ENCODE measurements at places on chromosomes 5 and 9.

DNA sequence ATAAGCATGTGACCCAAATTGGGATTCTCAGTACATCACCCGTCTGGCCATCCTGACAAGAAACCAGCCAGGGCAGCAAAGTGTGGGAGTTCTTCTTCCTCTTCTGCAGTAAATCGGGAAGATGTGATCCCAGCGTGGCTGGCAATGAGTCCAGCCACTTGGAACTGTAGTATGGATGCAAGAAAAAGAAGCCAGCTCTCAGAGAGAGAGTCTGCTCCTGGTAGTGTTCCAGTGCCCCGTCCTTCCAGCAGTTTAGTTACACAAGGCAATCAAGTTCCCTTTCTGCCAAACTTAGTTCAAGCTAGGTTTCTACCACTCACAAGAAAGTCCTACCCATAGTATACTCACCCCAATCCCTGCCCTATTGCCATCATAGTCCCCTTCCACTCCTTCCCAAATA is 65.6 kb downstream of the CDK5RAP2 start:
- DNase-seq: no peak

- no peak for DNase-seq
Observed at GRCh38 chr9:100933656-100934055, 94.9 kb upstream of the PLPPR1 start.

DNA sequence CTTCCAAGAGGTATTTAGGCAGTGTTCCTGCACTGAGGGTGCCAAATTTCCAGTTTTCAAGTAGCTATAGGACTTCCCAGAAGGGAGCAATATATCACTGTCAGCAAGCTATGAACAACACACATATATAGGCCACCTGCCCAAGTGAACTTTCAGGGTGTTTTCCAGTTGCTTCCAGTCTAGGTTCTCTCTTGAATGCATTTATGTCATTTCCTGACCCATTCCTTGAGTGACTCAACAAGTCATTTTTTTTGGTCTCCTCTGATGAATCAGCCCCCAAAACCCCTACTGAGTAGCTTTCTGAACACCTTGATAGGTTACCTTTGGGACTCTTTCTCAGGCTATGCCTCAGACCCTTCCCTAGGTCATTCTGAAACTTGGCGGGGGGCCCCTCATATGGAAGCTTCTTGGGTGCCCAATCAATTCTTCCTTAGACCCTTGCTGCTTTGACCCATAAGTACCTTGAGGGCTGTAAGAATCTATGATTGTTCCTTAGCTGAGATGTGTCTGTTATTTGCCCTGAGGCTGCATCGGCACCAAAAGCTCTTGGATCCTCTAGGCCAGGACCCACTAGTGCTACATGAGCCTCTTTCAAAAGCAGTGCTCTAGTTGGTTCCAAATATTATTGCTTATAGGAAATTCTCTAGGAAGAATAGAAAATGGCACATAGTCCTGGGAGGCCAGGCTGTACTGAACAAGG is 12.4 kb downstream of the DNAJB5 start:
- no peak for DNase-seq

DNA sequence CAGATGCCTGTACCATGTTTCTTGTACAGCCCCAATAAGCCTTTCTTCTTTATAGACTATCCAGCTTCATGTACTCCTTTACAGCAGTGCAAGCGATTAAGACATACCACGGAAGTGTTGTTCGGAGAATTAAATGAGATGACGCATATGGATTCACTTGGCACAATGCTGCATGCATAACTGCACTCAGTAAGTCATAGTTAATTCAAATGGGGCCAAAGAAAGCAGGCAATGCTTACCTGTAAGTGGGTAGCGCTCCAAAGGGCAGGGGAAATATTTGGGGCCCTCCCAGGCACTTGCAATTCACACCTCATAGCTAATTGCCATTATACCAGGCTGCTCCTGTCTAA is 7.7 kb upstream of the ADRA1B start:
- no peak for DNase-seq

DNA sequence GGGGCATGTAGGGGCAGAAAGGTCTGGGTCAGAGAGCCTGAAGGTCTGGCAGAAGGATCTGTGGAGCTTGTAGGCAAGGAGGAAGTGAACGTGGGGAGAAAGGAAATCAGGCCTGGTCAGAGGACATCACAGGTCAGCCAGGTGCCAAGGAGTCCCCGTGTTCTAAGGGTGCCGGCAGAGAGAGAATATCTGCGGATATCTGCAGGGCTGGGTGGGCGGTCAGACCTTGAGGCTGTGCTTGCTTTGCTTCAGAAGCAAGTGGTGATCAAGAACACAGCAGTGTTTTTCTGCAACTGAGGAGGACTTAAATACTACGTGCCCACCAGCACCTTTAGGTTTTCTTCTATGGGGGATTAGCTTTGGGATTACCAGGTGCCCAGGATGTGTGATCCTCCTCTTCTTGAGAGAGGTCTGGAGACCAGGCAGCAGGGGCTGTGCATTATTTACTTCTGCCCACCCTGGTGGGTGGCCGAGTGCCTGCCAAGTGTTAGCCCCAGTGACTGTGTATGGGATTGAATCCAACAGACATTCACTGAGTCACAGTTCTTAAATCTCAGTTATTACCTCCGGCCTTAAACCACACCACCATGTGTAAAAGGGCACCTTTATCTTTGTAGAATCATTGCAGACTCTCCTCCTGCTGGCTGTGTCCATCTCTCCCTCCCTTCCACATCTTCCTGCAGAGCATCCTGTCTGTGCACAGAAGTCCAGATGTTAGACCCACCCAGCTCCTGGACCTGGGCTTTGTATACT is 12.5 kb upstream of the SHB start:
- no peak for DNase-seq

DNA sequence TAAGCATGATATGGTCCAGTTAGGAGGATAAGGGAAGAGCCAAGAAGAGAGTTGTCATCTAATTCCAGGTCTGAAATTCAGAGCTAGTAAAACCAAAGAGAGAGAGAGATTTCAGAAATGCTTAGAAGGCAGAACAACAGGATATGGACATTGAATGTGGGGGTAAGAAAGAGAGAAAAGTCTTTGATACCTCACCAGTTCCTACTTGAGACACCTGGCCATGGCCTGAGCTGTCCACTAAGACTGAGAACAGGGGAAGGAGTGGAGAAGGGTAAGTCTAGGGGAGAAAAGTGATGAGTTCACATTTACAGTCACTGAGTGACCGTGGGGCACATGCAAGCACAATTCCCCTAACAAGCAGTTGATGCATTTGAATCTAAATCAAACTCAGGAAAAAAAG is 35.5 kb downstream of the TIMD4 start:
- DNase-seq: no peak

DNA sequence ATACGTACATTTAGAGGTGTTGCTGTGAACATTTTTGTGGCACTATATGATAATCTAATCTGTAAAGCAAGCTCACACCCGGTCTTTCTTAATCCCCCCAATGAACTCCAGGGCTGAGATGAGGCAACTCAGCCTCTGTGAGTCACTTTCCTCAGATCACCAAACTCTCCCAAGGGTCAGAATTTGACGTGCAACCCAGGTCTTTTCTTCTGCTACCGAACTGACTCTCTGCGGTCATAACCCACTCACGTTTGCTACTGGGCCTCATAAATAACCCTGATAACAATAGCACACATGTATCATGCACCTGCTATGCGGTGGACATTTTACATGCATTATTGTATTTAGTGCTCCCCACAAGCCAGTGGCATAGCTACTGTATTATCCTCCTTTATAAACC is 153.1 kb downstream of the DROSHA start:
- no peak for DNase-seq

DNA sequence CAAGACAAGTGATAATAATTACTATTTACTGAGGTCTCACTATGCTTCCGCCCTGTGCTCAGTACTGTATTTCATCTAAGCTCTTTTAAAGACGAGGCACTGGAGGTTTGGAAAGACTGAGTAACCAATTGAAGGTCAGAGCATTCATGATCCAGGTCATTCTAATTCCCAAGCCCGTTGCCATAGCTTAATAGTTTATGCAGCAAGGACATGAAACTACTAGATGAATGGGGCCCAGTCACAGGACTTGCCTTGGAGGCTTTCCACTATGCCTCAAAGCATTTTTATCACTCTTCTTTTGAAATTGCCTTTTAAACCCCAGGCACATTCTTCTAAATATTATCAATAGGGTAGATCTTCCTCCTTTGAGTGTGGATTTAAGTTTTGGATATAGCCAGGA is 17.2 kb upstream of the NFIB start:
- DNase-seq: no peak

- no peak for DNase-seq
Observed at GRCh38 chr9:117521293-117521692, 106.4 kb upstream of the ASTN2 start.

GRCh38 chr5:120614531-120615180 is 150.6 kb downstream of the PRR16 start:
- no peak for DNase-seq

DNA sequence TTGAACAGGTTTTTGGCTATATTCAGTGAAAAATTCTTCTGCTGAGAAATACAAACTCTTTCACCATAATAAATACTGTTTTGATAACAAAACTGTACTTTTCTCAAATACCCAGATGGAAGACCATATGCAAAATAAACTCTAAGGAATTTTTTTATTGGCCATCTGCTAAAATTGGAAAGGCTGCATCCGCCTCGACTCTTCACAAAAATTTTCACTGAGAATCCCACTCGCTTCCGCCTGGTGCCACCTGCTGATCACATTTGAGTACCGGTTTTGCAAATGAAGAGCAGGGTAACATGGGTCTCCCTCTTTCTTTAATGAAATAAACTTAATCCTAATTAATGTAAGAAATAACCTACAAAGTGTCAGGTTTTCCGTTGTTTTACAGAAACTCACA is 76.4 kb downstream of the TTLL11 start:
- no peak for DNase-seq

DNA sequence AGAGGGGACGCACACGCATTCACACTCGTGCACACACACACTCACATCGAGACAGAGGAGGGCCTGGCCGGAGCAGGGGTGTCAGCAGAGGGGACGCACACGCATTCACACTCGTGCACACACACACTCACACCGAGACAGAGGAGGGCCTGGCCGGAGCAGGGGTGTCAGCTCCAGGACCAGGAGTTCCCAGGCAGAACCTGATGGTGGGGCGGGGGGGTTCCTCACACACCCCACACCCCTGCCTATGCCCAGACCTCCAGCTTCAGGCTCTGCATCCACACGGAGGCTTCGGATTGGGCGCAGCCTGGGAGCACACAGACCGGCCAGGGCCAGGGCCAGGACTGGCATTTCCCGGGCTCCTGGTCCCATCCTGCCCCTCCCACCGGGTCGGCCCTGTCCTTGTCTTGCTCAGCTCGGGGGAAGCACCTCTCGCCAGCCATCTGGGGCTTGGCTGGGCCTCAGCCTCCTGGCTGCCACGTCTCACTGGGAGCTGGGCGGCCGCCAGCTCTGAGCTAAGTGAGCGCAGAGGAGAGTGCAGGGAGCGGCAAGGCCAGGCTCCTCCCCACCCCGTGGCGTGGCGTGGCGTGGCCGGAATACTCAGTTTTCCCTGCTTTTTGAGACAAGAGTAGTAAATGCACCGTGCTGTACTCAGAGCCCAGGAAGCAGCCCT is 31.3 kb downstream of the ADAMTS2 start:
- DNase-seq: no peak

DNA sequence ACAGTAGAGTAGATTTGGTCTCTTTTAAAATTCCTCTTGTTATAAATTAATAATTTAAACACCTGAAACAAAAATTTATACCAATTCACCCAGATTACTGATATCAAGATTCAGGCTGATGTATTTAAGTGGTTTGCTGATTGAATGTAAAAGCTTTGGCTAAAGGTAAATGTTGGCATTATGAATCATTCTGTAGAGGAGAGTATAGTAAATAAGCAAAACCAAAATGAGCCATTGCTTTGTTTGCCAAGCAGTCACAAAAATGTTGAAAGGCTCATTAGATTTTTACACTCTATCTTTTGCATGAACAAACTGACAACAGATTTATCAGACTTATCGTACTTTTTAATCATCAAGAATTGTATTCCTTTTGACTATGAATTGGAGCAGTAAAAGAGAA is 332.6 kb downstream of the FAM170A start:
- DNase-seq: no peak

- DNase-seq: no peak
Observed at GRCh38 chr5:171806976-171807747, 21.5 kb downstream of the SMIM23 start.

DNA sequence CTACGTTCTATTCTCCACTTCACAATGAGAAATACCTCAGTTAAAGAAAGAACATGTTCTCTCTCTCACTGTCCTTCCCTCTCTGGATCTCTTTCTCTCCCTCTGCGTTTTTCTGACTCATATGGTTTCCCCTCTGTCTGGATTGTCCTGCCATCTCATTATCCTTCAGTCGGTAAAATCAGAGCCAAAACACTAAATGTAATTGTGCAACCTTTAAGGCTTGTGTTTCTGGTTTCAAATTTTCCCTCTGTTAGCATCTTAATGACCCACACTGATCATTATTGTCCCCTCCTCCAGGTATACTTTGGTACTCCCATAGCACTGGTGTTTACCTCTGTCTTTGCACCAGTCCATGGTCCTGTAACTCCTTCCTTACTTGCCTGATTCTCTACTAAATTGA is 509.4 kb upstream of the C9orf72 start:
- no peak for DNase-seq

- no peak for DNase-seq
Observed at GRCh38 chr9:72351538-72352453, 13.2 kb downstream of the ZFAND5 start.

GRCh38 chr5:141373673-141374317 is at the start of gene PCDHGA6:
Gene PCDHGA6, plus strand, starts transcription at chr5:141373891. Its CDS starts 193 bp downstream, at chr5:141374084.
- no peak for DNase-seq

GRCh38 chr9:114759512-114760341 is 46.1 kb downstream of the TNFSF15 start:
- no peak for DNase-seq

GRCh38 chr9:5455181-5455580 is 4.8 kb downstream of the CD274 start:
- DNase-seq: no peak

DNA sequence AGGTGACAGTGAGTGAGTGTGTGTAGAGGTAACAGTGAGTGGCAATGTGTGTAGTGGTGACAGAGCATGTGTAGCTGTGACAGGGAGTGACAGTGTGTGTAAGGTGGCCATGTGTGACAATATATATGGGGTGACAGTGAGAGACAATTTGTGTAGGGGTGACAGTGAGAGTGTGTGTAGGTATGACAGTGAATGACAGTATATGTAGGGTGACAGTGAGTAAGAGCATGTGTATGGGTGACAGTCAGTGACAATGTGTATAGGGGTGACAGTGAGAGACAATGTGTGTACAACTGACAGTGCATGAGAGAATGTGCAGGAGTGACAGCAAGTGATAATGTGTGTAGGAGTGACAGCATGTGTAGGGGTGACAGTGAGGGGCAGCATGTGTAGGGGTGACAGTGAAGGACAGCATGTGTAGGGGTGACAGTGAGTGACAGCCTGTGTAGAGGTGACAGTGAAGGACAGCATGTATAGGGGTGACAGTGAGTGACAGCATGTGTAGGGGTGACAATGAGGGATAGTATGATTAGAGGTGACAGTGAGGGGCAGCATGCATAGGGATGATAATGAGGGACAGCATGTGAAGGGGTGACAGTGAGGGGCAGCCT is 10.1 kb upstream of the GAPT start:
- no peak for DNase-seq

DNA sequence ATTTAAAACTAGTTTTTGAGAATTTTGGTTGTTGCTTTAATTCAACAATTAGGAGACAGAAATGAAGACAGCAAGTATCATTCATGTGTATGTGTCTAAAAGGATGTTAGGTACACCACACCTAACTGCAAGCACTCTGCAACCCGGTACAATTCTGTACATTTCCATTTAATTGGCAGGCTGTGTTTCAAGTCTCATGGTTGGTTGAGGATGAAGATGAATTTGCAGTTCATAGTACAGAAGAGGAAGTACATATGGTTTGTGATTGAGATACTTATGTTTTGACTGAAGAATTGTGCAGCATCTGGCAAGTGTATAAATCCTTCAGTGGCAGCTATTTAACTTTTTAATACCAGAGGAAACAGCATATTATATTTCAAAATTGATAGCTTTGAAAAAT is 628.7 kb upstream of the ZNF608 start:
- no peak for DNase-seq

All from NCI-H2081 treated with DMSO at 0.1 percent for 48 hours (cell line).